Adipocyte (in vitro differentiated cells): ENCODE measurements at places on chromosomes 7 and 10.

GRCh38 chr7:155738652-155739537 lies 73.4 kb downstream of the SHH start:
- DNase-seq, result peak; percentile 83

DNA sequence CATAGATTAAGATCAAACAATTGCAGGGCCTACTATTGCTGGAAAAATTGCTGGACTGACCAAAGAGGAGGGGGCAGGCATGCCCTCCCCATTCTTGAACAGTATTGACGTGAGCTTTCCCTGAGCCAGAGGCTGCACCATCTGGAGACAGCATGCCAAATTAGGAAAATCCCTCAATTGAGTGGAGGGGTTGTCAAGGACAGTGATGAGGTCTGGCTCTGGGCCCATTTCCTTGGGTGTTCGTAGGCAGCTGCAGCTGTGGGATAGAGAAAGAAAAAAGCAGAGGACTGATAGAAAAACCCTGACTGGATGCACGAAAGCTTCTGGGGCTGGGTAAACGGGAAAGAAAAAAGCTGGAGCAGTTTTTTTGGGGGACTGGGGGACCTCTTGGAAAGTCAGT lies 22.8 kb upstream of the ORC5 start:
- no peak for DNase-seq

- peak; percentile 82 for DNase-seq
Measured at GRCh38 chr7:91112902-91113341, 151.3 kb upstream of the FZD1 start.

DNA sequence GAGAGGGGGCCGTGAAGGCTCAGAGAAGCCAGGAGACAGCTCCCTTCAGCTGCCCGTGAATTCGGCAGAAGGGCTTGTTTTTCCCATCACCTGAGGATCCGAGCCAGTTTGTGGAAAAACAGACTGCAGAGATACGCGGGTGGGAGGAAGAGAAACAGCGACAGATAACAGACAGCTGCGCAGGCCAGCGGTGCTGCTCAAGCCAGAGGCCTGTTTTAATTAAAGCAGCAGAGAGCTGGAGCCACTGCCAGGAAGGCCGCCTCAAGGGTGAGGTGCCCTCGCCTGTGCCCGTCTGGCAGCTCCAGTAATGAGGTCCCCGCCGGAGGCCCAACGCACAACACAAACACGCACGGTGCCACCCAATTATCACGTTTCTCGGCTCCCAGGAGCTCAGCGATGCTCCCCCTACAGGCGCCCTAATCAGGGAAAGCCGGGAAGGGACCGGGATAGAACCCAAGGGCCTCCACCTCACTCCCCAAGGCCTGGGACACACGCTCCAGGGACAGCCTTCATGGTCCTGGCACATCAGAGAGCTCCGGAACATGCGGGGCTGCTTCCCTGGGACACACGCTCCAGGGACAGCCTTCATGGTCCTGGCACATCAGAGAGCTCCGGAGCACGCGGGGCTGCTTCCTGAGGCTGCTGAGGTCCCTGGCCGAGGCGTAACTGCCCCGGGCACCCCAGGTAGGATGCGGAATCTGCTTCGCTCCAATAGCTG lies 60.6 kb upstream of the DNAAF5 start:
- peak; percentile 6 for DNase-seq

- no peak for DNase-seq
Measured at GRCh38 chr7:54546081-54546985, 4.2 kb downstream of the VSTM2A start.

GRCh38 chr10:109892931-109893330 lies 30.4 kb downstream of the XPNPEP1 start:
- DNase-seq, result peak; percentile 78

DNA sequence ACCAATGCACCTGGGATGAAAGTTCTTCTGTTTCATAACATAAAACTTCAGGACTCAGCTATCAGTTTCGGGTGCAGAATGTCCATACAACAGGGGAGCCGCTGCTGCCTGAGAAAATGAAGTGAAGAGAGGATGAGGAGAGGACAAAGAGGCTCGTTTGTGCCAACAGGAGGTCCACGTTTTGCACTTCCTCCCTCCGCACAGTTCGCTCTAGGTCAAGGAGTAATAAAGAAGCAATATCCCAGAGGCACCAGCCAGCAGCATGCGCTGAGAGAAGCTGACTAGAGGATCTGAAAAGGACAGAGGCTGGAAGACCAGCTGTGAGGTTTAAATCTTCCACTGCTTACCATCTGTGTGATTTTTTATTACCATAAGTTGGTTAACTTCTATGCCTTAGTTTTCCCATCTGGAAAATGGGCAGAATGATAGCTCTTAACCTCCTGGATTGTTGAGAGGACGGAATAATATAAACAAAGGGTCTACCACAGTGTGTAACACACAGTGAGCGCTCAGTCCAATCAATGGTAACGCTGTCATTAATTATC lies 709 bp downstream of the GPAM start:
- DNase-seq, result no peak

- DNase-seq, result no peak
Measured at GRCh38 chr7:133837224-133837623, 289.9 kb upstream of the LRGUK start.

GRCh38 chr10:12406764-12407400 lies 57.5 kb downstream of the CAMK1D start:
- no peak for DNase-seq

DNA sequence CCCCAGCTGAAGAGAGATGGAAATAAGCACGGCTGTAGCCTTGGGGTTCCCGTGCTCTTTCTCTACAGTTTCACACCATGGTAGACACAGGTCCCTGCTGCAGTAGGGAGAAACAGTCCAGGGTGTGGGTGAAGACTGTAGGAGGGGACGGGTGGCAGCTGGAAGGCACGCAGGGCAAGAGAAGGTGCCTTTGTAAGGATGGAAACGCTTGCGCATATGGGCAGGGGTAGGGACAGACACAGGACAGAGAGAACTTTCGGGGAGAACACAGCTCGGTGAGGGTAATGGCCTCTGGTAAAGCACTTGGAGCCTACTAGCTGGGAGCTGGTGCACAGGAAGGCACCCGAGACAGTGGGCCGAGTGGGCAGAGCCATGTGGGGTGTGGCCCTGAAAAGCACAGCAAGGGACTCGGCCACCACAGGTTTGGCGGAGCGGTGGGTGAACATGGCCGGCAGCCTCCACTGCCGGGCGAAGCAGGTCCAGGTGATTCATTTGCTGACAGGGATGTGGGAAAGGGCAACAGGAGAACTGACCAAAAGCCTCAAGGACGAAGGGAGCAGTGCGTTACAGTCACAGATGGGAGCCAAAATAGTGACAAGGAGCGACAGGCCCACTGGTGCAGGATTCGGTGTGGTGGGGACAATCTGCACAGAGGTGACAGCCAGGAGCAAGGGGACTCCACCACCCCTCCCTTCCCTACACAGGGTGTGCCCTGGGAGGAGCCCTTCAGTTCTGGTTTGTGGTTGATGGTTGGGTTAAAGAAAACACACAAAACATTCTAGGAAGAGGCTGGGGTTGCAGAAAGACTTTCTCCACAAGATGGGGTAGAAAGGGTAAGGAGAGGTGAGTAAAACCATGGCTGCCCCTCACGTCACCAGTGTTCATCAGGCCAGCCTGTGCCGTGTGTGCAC lies 97.1 kb downstream of the VOPP1 start:
- no peak for DNase-seq

- no peak for DNase-seq
Measured at GRCh38 chr7:29243910-29244655, 49.5 kb downstream of the CHN2 start.
